Left ventricle myocardium superior (tissue), 1 donor: ENCODE measurements at places on chromosomes 6 and 20.

DNA sequence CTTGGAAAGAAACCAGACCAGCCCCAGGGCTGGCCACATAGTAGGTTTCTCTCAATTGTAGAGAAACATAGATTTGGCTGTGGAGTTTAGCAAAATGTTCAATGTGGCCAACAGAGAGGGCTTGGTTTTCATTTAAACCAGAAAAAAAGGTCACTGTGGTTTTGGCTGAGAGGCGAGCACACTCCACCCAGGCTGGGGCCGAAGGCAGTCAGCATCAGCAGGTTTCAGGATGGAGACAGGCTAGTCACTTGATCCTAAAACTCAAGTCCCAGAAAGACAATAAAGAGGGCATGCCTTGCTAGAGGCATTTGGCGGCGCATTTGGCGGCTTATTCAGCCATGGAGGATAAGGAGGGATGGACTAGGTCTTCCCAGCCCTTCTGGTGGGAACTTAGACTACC lies 73.1 kb downstream of the PRND start:
- no peak for DNase-seq

- no peak for DNase-seq
These were observed 510.8 kb downstream of the PTPRT start for GRCh38 chr20:42678895-42679294.

DNA sequence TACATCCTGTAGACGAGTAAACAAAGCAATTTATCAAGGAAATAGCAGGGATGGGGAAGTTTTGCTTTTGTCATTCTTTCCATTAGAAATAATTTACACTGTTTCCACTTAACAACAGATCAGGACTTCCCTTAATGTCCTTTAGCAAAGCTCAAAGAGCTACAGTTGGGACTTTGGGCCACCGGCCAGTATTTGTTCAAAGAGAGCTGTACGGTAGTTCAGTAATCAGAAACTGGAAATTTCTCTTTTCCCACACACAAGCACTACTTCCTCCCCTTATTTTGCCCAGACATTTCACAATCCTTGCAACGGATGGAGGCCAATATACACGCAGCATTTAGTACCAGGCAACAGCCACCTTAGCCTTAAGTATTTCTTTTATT lies 12.1 kb upstream of the HINT3 start:
- DNase-seq = peak; percentile 70

- no peak for DNase-seq
These were observed 20.5 kb upstream of the FOXC1 start for GRCh38 chr6:1589208-1589607.

GRCh38 chr20:49476016-49476355 lies 6.5 kb downstream of the KCNB1 start:
- DNase-seq = no peak

DNA sequence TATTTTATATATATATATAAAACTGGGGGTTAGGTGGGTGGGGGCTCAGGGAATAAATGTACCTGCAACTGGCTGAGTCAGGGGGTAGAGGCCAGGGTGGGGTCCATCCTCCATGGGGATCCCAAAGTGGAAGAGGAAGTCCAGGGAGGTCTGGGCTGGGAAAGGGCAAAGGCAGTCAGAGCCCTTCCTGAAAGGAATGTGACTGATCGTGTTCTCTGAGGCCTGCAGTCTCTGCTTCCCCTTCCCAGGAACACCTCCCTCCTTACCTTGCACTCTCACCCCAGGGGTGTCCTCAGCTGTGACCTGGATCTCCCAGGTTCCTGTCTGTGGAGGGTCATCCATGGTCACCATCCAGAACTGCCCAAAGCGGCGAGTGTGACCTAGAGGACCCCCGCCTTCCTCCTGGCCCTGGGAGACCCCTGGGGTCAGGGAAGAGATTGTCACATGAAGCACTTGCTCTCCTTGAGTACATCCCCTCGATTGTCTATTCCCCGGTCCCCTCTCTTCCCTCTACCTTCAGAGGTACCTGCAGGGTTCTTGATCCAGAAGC lies 4.7 kb downstream of the SAPCD1 start:
- no peak for DNase-seq

DNA sequence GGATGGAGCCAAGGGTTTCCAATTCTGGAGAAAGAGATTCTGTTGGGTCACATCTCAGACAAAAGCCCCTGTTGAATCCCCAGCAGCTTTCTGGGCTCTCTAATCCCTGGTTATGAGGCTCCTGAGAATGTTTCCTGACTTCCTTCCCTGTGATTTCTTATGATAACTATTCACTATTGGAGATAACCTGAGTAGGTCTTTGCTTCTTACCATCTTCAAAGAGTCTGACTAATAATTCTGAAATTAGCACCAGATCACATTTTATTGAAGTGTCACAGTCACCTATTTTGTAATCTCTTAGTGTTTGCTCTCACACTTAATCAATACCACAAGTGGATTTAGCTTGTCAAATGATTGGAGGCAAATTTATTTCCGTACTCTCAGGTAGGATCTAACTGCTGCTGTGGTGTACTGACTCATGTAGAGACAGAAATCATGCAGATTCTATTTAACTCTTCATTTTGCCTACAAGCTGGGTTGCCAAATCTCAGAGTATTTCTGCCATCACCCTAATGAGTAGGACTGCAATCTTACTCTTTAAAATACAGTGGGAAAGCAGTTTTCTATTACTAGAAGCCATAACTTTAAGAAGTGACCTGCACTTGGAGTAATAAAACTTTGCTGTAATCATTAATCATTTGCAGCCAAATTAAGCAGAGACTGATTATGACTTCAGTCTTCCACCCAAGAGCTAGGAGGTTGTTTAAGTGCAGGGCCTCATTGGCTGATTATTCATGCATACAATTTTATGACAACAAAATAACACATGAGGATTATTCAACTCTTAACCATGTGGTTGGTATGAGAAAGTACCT lies 422.1 kb downstream of the EPM2A start:
- DNase-seq = no peak

- DNase-seq = peak; percentile 48
These were observed 145.7 kb downstream of the BTBD9 start for GRCh38 chr6:38493931-38494547.

GRCh38 chr6:151440498-151440897 lies 11.4 kb downstream of the RMND1 start:
- DNase-seq = no peak

- DNase-seq = no peak
These were observed 2.8 kb upstream of the RBPJL start for GRCh38 chr20:45303586-45304463.

DNA sequence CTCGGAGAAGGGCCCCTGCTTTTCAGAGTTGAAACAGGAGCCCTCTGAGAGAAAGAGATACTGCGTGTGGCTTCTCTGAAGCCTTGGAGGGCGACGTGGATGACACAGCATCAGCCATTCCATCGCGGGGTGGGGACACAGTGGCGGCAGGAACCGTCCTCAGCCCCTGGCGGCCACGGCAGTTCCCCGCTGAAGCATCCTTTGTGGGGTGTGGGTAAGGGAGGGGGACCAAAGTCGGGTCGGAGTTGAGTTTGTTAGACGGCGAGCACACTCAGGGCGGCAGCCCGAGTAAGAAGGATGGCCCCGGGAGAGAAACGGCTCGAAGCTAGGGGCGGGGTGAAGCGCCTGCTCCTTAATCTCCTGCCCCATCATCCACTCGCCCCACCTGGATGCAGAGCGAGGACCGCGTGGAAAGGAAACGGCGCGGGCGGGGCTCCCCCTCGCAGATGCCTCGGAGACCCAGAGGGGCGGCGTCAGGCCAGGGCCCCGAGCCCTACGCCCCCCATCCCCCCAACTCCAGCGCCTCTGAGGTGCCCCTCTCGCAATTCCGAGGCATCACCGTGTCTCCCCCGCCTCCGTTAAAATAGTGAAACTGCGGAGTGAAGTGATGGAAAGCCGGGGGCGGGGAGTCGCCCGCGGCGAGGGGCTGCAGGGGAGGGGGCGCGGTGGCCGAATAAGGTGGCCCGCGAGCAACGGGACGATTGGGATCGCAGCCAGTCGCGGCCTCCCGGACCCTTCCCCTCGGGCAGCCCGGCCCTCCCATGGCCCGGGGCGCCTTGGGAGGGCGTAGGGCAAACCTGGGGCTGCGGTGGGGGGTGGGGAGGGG lies 796 bp upstream of the RREB1 start:
- DNase-seq = peak; percentile 50

- peak; percentile 74 for DNase-seq
These were observed 41.2 kb downstream of the TRAF3IP2 start for GRCh38 chr6:111564482-111564945.

- DNase-seq = no peak
These were observed 216.2 kb downstream of the UST start for GRCh38 chr6:148962854-148963515.

GRCh38 chr6:165925474-165926156 lies 242.0 kb downstream of the TBXT start:
- no peak for DNase-seq

- DNase-seq = no peak
These were observed 56.5 kb downstream of the SHLD1 start for GRCh38 chr20:5806457-5807263.

GRCh38 chr20:3208786-3209256 lies 477 bp upstream of the ITPA start:
- DNase-seq = no peak

GRCh38 chr20:6838181-6838826 lies 70.8 kb downstream of the BMP2 start:
- no peak for DNase-seq

DNA sequence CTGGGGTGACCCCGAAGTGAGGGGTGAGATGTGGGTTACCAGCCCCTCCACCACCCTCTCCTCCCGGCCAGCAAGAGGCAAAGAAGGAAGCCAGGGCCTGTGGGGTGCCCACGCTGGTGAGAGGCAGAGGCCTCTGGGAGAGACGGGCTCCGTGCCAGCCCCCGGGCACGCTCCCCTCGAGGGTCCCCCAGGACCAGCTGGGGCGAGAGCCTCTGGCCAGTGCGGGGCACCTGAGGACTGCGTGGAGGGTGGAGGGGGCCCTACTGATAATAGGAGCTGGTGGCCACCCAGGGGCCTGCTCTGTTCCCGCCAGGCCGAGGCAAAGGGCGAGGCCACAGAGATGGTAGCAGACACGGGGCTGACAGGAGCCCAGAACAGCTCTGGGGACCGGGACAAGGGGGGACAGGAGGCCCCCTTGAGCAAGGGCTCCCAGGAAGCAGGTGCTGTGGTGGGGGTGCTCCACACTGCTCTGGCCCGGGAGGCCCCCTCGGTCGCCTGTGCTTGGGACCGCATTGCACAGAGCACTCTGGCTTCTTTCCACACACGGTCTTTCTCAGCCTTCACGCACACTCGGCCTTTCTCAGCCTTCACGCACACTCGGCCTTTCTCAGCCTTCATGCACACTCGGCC lies 226.9 kb downstream of the TTLL2 start:
- no peak for DNase-seq

- no peak for DNase-seq
These were observed 24.6 kb downstream of the GPR6 start for GRCh38 chr6:110002676-110003075.

GRCh38 chr20:15889061-15889460 lies 684.2 kb downstream of the KIF16B start:
- no peak for DNase-seq

DNA sequence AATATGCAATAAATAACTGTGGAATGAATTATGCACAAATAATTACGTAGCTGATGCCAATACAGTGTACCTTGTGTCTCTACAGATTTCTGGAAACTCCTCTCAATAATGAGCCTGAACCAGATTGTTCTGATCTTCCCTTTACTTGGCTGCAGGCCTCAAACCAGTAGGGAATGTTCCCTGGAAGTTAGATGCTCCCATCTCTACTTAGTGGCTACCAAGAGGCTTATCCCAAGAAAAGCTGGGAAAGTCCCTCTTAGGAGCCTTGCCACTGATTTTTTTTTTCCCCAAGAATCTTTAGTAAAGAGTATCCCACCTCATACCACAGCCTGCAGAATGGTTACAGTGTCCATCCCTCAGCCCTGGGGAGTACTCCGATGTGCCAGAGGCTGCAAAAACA lies 702.1 kb downstream of the RFPL4B start:
- no peak for DNase-seq

GRCh38 chr6:156809034-156809433 lies 31.9 kb downstream of the ARID1B start:
- DNase-seq = no peak

GRCh38 chr6:160285541-160286105 lies 27.0 kb upstream of the SLC22A2 start:
- no peak for DNase-seq

DNA sequence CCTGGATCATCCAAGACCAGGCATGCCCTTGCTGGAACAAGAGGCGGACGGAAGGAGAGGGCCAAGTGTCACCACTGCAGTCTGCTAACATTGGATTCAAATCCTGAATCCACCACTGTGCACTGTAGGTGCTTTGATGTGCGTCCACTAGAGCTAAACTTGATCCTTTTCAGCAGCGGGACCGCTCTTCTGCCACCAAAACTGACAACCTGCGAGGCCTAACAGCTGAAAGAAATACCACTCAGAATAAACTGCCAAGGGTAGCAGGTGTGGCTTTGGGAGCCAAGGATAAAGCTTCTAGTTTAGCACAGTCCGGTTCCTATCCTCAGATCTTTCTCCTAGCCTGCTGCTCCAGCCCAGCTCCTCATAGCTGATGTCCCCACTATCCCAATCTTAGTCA lies 108.0 kb downstream of the ATXN1 start:
- DNase-seq = no peak

GRCh38 chr6:131838051-131838450 lies 30.2 kb downstream of the ENPP1 start:
- DNase-seq = no peak

GRCh38 chr6:13466304-13467215 lies 20.8 kb downstream of the GFOD1 start:
- DNase-seq = no peak

DNA sequence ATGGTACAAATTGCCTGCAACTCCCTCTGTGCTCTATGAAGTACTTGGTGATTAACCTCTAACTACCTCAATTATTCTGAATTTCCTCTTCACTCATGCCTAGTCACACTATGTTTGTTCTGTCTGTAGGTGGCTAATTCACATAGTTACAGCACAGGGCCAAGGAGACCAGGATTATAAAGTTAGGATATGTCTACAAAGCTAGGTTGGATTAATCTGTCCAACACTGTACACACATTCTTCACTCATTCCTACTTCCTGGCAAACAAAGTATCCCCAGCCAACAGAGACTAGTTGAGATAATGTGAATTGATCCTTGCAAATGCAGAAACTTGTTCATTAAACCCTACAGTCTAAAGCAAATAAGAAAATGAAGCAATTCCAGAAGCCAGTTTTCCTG lies 269.8 kb downstream of the HACE1 start:
- DNase-seq = no peak

- DNase-seq = no peak
These were observed 7.4 kb downstream of the FOXA2 start for GRCh38 chr20:22576733-22577514.

DNA sequence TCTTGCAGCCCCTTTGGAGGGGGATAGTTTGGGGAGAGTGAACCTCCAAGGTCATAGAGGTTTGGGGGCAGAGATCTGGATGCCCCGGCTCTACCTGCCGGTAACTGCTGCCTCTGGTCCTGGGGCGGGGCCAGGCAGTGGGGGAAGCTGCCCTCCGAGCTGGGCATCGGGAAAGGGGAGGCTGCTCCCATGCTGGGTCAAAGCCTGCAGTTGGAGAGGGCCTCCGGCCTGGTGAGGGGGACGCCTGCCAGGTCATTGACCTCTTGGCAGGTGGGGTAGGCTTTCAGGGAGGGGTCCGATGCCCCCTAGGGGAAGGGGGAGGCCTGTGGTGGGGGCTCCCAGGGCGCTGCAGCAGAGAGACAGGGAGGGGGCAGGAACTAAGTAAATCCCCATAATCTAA lies 7.1 kb downstream of the COL11A2 start:
- DNase-seq = no peak

- DNase-seq = peak; percentile 73
These were observed 78.7 kb upstream of the PHACTR3 start for GRCh38 chr20:59525500-59526241.
